ENCODE measurements at places on chromosomes 5 and 9.

DNA sequence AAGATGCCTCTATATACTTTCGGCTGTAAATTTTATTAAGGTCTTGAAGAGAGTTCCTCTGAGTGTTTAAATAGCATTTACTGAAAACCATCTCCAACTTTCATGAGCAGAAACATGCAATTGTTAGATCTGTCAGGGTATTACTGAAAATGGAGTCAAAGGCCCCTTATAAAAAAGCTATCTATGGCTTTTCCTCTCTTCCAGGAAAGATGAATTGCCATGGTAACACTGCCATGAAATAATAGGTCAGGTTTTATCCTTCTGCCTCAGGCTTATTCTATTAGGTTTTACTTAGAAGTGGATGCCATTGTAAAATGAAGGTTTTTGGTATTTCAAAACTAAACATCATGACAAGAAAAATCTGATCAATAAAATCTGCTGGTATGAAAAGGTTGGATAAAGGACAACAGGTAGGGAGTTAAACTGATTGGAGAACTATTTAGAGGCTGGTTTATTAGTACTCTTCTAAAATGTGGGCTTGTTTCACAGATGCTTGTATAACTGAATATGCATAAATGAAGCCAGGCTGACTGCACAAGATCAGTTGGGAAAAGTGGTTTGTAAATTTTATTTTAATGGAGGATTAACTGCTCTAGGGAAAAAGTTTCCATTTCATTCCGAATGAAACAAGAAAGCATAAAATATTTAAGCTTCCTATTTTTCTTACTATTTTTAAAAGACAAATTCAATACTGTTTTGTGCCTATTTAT, 135.5 kb downstream of the RAB3C start:
- no peak for DNase-seq

- DNase-seq: no peak
These were observed 417.7 kb upstream of the POU5F2 start for GRCh38 chr5:94159144-94159543.

GRCh38 chr5:25301836-25302235, 657.1 kb upstream of the CDH10 start:
- no peak for DNase-seq

DNA sequence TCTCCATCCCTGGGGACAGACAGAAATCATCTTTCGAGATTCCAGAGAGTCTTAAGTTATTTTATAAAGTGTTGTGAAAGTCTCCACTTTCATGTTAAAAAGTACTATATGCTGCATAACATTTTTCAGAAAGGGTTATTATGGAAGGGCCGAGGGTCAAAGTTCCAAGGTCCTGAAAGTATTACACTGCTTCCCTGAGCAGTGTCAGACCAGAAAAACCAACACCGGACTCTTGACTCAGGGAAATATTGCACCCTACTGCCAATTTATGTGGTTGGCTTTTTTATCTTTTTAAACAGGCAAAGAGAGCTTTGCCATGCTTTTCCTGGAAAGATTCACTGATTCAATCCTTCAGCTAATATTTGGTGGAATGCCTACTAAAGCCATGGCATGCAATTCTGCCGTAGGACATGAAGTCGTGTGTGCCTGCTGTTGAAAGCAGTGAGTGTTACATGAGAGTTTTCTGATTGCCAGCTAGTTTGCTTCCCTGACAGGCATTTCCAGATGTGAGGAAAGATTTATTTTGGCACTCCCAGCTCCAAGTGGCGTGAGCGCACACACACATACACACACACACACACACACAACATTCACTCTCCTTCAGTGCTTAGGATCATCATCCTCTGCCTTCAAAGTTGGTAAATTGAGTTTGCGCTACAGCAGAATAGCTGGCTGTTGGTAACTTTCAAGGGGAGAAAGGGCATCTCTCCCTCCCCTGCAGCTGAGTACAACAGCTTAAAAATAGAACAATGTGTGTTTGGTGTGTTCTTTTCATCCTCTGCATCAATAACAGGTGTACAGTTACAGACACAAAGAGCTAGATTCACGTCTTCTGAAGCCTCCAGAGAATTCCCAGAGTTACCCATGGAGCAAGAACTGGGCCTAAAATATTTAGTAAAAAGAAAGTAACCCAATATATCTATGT, 45.6 kb downstream of the SLC1A3 start:
- DNase-seq: no peak

- DNase-seq: no peak
These were observed 54.1 kb downstream of the GDA start for GRCh38 chr9:72203205-72203803.

DNA sequence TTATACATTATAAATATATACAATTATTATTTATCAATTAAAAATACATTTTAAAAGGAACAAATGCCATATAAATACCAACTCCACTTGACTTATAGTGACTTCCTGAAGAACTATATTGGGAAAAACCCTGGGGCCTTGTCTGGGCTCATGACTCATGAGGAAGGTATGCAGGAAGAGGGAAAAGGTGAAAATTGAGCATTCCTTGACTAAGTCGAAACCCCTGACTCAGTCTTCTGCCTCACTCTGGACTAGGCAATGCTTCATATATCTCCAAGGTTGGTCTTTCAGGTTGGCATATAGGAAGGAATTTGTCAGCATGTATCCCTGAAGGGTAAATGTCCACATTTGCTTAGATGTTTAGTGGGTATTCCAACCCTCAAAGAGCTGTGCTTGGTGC, 78.5 kb downstream of the SH3TC2 start:
- no peak for DNase-seq

GRCh38 chr9:105319202-105319813, 74.9 kb downstream of the SLC44A1 start:
- no peak for DNase-seq

DNA sequence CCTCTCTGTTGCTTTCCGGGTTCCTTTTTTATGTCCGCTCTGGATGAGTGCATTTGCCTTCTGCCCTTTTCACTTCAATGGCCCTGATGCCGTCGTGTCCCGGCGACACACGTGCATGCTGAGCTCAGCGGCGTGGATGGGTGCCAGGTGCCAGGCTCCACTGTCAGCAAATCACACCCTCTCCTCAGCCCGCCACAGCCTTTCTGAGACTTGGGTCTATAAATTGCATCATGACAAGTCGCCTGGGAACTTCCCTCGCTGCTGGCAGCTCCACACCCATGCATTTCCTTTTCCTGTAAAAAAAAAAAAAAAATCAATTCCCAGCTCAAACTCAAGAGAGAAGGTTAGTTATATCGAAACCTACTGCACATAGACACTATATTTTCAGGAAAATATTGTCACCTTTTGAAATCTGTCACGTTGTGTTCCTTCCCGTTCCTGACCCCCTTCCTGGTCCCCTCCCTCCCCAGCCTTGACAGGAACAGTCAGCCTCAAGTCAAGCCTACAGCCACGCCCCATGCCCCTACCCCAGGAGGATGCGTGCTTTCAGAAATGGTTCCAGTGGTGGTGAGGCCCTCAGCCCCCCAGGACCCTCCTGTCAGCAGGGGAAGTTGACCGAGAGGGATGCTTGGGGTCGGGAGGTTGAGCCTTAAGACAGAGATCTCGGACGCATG, 110.3 kb upstream of the PTCH1 start:
- peak; percentile 74 for DNase-seq

DNA sequence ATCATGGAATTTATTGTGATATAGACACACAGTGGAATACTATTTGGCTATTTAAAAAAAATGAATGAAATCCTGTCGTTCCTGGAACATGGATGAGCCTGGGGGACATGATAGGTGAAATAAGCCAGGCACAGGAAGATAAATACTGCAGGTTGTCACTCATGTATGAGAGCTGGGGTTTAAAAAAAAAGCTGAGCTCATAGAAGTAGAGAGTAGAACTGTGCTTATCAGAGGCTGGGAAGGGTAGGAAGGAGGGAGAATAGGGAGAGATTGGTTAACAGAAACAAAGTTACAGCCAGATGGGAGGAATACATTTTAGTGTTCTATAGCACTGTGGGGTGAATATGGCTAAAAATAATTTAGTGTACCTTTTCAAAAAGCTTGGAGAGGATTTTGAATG, 200.6 kb upstream of the NR4A3 start:
- DNase-seq: no peak

GRCh38 chr5:33271606-33272005, 169.2 kb upstream of the TARS1 start:
- no peak for DNase-seq

Data from stimulated activated CD4-positive, alpha-beta T cell treated with anti-CD3 and anti-CD28 coated beads, Interleukin-1b, Interleukin-23, amount 100 ng/mL, for 48 hours (primary cell).